Posterior vena cava (tissue), 2 donors: ENCODE measurements at places on chromosomes 6 and 20. TPM values are rescaled to one million over a fixed set of nuclear protein-coding genes. Genes with fewer than 3 reads are reported as not detected.

The TRIM10 gene
- total RNA-seq = not detected

The RFX6 gene
- total RNA-seq = not detected

The TFAP2C gene
- total RNA-seq = 0.23 TPM

The TINAG gene
- not detected for total RNA-seq

The IFT52 gene
- total RNA-seq = 26.7 TPM

The MUC21 gene
- total RNA-seq = not detected

The PHF1 gene
- total RNA-seq = 67.6 TPM

The RIPOR3 gene
- total RNA-seq = 11.2 TPM

The PROKR2 gene
- total RNA-seq = not detected

The ATF6B gene
- total RNA-seq = 39.0 TPM

The CYP21A2 gene
- total RNA-seq = 0.56 TPM

The CYB5R4 gene
- total RNA-seq = 16.8 TPM

DNA sequence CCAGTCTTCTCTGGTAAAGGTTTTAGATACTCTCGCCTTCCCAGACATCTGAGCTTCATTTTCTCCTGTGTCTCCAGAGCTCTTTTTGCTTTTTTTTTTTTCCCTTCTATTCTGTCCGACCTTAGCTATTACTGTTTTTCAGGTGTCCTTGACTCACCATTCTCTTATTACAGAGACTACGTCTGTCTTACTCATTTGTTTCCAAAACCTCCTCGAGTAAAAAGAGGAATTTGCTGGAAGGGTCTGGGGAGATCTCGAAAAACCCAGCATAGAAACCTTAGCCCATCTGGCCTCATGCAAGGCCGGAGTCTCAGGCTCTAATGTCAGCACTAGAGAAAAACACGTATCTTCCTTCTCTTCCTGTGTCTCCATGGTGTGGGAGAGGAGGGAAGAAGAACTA is 109.2 kb upstream of the CARMIL1 start:
- DNase-seq = no peak

- no peak for DNase-seq
Measured at GRCh38 chr6:71444222-71444621, 155.6 kb downstream of the OGFRL1 start.

DNA sequence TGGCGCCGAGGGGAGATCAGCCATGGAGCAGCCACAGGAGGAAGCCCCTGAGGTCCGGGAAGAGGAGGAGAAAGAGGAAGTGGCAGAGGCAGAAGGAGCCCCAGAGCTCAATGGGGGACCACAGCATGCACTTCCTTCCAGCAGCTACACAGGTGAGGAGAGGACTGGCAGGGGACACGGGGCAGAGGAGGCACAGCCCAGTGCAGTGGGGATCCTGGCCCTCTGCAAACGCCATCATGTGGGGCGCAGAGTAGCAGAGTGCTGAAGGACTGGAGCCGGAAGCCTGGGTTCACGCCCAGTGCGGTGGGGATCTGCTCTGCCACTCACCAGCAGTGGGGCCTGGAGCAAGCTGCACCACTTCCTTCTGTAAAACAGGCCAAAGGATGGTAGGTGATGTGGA is 41.1 kb upstream of the FANCE start:
- no peak for DNase-seq

- DNase-seq = no peak
Measured at GRCh38 chr6:16181439-16182297, 52.8 kb downstream of the MYLIP start.

- no peak for DNase-seq
Measured at GRCh38 chr20:54200487-54201267, 7.2 kb upstream of the PFDN4 start.

DNA sequence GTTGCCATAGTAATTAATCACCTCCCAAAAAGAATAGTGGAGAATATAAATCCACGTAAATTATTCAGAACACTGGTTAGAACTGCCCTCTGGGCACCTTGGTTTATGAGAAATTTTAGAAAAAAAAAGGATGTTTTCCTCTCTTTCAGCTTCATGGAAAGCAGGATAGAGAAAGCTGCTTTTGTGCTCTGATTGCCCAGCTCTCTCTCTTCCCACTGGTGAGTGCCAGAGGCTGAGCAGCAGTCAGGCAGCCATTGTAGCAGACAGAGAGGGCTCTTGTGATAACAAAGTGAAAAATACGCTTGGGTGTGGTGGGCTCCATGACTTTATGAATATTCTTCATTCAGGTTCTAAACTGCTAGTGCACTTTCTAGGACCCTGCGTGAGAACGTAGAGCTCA is 26.4 kb downstream of the SLC35F1 start:
- no peak for DNase-seq

DNA sequence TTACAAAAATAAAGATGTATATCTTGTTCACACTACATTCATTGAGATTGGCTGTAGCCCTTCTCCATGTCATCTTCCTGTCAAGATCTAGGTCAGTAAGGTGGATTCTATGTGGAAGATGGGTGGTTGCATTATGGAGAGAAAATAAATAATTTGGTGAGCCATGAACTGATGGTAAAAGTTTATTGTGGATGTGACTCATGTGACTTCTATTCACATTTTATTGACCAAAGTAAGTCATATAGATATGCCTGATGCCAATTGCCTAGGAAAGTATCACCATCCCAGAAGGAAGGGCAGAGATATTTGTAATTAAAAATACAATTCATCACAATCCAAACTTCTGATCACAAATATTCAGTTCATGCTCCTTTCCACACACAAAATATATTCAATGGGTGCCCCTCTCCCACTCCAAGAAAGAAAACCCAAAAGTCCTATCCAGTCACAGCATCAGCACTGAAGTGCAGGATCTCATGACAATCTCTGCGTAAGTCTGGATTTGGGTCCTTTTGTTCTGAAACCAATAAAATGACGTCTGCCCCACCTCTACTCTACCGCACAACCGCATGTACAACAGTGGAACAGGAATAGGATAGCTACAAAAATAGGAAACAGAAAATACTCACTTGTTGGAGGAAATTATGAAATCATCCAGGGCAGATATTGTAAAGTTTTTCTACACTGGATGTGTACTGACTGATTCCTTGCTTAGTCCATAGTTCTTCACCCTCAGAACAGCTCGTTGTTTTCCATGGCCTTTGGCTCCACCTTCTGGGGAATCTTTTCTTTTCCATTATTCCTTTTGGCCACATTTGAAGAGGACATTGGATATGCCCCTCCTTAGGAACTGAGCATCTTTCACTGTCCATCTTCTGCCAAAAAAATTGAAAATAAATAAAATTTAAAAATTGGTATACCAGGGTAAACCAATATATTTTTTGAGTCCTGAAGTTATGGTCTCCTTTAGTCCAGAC is 16.1 kb upstream of the SLC17A3 start:
- no peak for DNase-seq

DNA sequence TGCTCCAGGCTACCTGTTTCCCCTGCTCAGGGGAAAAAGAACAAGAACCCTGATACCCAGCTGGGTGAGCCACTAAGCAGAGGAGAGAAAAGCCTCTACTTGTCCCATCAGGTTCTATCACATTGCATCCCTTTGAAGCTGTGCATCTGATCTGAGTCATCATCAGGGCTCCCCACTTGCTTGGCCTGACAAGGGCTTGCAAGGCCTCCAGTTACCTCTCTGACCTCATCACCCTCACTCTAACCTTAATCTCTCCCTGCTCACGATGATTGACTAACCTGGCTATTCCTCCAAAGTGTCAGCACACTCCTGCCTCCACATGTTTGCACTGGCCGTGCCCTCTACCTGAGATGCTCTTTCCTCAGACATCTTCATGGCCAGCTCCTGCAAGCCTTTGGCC is 309.5 kb upstream of the CHD6 start:
- no peak for DNase-seq

DNA sequence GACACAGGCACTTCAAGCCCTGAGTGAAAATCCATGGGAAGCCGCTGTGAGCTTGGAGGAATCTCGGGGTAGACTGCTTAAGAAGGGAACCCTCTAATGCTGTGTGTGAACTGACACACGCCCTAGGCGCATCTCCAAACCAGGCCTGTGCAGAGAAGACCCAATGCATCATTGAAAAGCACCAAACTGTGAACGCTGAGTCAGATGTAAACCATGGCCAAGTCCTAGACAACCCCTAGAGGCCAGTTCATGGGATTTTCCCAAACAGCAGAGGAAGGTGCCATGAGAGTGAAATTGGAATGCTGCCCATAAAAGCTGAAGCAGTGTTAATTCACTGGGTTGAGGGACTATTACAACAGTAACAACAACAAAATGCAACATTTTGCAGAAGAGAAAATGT is 296.5 kb downstream of the SMOC2 start:
- DNase-seq = no peak

- no peak for DNase-seq
Measured at GRCh38 chr6:20038410-20039204, 173.7 kb downstream of the MBOAT1 start.

DNA sequence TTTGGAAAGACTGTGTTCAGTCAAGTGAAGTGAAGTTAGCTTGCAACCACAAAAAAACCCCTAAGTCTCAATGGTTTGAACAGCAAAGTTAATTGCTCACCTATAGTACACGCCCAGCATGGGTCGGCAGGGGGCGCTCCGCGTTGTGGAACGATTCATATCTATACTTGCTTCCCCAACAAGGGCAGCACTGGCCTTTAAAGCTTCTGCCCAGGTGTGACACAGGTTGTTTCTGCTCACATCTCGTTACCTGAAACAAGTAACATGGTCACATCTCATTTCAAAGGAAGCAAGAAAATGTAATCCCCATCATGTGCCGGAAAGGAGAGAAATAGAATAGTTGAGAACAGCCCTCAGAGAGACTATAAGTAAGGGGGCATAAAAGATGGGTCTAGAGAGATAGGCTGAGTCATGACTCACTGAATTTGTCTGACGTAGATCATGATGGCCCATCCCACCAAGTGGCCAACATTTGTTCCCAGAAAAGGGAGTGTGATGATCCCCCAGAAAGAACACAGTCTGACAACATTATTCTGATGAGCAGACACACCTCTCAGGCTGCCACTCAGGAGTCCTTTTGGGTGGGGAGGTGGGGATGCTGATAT is 29.0 kb downstream of the HNF4A start:
- peak; percentile 94 for DNase-seq

DNA sequence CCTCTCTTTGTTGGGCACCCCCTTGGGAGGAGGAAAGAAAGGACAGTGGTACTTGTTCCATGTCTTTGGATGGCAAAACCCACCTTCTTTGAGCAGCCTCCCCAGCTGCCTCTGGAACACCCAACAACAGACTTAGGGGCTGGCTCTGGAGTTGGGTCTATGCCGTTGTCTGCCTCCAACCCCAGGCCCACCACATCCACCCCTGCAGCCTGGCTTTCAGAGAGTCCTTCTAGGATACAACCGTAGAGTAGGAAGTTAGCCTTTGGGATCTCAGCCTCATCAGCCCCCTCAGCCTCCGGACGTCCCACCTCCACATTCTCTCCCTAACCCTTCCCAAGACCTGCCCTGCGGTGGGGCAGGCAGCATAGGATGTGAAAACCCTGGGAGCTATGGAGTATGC is 36.4 kb downstream of the FOXP4 start:
- DNase-seq = no peak

- no peak for DNase-seq
Measured at GRCh38 chr20:24620937-24621519, 151.6 kb downstream of the SYNDIG1 start.

- no peak for DNase-seq
Measured at GRCh38 chr6:40369042-40369441, 218.1 kb downstream of the LRFN2 start.

- no peak for DNase-seq
Measured at GRCh38 chr6:144029452-144029851, 21.4 kb upstream of the PLAGL1 start.

DNA sequence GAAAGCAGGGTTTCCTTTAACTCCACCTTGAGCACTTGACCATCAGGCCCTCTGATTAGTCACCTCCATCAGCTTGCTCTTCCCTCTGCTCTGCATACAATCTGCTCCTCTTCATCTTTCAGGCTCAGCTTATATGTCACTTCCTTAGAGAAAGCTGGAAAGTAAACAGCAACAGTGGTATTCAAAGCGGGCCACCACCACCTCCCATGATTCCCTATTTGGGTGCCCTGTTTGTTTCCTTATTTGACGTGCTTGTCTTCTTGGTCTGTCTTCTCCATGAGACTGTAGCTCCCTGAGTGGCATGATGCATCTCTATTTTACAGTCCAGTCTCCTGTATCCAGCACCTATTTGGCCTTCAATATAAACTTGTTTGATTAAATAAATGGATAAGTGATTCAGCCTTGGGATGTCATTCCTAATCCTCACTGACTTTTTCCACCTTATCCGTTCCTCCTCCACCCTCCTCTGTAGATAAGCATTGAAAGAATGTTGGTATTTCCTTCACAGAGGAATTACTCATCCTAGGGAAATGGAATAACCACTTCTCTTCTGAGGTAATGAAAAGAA is 102.8 kb upstream of the SGK1 start:
- no peak for DNase-seq

DNA sequence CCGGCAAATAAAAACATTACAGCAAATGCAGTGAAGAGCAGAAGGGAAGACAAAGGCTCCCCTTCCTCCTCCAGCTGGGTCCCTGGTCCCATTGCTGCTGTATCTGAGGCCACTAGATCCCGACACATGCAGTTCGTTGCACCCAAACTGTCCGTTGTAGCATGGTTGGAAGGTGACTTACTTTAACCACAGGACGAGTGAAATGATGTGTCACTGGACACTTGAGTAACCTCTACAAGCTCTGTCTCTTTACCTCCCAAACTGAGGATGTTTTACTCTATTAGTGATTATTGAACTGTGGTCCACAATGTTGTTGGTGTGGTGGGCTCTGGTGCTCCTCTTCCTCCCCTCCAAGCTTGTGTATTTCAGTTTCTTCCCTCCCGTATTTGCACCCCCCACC is 46.2 kb upstream of the ARMH2 start:
- DNase-seq = no peak

GRCh38 chr6:170237999-170238740 is 52.7 kb downstream of the DLL1 start:
- DNase-seq = peak; percentile 17

DNA sequence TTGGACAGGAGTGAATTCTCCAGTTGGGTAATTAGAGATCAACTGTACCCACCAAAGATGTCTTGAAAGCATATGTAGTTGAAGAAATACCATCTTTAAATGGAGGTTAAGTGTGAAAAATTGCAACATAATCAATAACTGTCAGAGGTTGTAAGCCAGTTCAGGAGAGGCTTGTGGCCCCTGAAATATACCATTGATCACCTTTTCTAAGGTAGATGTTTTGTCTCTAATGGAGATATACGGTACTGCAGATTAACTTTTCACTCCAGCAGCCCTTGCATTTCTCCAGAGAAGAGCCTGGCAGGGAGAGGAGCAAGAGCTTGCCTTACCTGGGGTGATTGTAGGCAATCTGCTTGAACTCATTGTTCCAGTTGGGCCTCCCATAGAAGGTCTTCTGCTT is 48.8 kb downstream of the NOX3 start:
- DNase-seq = no peak

GRCh38 chr20:17443131-17443858 is 87.9 kb downstream of the BFSP1 start:
- DNase-seq = no peak
